Hematopoietic multipotent progenitor cell treated with erythropoietin and hydrocortisone succinate and interleukin-3 and kit ligand, for 6 days (in vitro differentiated cells): ENCODE measurements at places on chromosomes 1 and 21.

DNA sequence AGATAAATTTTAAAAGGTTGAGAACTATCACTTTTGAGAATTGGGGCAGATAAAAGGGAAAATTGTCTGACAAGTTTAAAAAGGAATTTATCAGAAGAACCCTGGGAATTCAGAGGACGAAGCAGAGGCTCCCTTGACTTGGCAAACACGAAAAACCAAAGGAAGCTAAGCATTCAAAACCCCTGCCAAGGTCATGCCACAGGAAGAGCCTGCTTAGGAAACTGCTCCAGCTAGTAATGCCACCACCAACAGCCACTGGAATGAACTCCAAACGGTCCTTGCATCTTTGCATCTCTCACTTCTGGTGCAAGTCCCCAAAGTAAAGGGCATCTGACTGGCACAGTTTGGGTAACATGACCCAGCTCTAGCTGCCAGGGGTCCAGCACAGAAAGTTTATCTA lies 7.2 kb downstream of the GPBP1L1 start:
- DNase-seq, result no peak

- no peak for DNase-seq
Observed at GRCh38 chr1:33893147-33893830, 29.4 kb downstream of the HMGB4 start.

DNA sequence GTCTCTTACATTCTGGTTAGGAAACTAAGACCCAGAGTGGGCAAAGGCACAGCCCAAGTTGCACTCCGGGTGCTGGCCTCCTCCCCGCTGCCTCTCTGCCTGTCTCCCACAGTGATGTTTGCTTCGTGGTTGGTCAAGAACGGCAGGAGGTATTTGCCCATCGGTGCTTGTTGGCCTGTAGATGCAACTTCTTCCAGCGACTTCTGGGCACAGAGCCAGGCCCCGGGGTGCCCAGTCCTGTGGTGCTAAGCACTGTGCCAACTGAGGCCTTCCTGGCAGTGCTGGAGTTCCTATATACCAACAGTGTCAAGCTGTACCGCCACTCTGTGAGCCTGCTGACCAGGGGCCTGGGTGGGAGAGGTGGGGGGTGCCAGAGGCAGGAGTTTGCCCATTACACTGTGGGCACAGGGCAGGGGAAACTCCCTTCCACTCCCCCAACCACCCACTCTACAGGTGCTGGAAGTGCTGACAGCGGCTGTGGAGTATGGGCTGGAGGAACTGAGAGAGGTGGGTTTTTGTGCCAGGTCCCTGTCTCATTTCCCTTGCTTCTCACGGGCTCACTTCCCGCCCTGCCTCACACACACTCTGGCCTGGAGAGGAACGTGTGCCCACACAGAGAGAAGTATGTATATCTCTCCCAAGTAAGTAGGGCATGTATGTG lies 1.9 kb downstream of the BTBD19 start:
- DNase-seq, result peak; percentile 56

- DNase-seq, result peak; percentile 71
Observed at GRCh38 chr1:169484683-169485430, 887 bp downstream of the SLC19A2 start.

DNA sequence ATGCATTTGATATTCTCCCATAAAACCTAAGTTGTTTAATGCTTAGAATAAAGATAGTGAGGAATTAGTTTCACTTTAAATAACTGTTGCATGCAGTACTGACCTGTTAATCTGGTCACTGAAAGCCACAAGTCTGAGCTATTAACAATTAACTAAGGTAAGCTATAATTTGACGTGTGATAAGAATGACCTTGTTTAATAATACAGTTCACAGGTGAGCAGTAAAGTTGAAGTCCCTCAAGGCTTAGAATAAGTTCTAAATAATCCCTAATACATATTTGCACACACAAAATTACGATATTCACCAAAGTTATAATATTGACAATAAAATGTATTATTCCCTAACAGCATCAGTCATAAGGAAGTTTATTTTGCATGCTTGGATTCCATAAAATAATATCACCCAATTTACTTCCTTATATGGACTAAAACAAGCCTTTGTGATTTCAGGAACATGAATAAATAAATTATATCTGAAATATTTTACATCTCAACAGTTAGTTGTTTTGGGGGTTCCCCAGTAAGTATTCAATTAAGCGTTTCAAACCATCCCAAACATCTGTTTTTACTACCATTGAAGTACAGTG lies 70.6 kb upstream of the CHRM3 start:
- DNase-seq, result no peak

DNA sequence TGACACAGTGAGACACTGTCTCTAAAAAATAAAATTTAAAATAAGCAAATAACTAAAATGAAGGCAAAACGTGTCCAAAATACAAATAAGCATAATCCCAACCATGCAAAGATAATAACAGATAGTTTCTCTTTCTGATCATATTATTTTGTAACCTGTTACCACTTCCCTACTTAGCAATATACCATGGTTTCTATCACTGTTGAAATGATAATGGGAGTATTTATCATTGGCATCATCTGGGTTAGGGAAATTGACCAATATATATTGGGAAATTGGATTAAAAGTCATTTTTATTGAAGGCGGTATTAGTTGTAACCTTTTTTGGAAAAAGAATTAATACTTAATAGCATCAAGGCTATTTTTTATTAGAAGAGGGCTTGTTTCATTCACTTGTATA lies 47.0 kb downstream of the USP25 start:
- DNase-seq, result peak; percentile 21

GRCh38 chr1:154745286-154745731 lies 124.8 kb downstream of the KCNN3 start:
- DNase-seq, result no peak

DNA sequence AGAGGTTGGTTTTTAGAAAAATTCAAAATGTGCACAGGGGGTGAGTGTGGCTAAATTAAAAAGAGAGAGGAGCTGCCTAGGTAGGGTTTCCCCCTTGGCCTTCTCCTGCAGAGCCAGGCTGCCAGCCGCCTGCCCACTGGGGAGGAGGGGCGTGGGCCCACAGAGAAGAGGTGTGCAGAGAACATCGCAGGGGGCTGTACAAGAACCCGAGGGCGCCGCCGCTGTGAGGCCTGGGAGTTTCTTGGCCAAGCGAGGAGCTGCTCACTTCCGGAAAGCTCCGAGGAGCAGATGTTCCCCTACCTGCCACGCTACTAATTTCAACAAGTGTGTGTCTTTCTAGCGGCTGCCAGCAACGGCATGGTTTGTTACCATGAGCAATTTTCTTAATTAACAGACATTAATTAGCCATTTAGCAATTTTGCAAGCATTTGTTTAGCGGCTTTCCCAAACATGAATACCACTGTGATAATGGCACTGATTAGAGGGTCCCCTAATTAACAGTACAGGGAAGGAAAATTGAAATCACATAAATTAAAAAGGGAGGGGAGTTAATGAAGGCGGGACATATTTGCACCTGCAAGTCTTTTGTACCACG lies 59.7 kb downstream of the MRPL37 start:
- no peak for DNase-seq

DNA sequence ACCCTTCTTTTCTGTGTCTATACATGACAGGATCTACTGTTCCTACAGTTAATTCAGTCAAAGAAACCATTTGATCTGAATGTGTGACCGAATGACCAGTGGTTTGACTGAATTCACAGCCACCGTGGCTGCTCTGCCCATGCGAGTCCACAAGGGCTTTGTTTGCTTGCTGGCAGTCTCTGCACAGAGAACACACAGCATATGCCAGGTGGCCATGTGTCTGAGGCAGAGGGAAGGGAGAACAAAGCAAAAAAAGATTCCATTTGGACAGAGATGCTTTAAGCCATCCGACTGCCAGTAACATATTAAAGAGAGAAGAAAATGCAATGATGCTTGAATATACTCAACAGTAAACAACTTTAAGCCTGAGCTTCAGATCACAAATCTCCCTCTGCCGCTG lies 737.8 kb upstream of the CXADR start:
- DNase-seq, result no peak

- DNase-seq, result no peak
Observed at GRCh38 chr1:112317611-112318062, 78.4 kb upstream of the CTTNBP2NL start.

DNA sequence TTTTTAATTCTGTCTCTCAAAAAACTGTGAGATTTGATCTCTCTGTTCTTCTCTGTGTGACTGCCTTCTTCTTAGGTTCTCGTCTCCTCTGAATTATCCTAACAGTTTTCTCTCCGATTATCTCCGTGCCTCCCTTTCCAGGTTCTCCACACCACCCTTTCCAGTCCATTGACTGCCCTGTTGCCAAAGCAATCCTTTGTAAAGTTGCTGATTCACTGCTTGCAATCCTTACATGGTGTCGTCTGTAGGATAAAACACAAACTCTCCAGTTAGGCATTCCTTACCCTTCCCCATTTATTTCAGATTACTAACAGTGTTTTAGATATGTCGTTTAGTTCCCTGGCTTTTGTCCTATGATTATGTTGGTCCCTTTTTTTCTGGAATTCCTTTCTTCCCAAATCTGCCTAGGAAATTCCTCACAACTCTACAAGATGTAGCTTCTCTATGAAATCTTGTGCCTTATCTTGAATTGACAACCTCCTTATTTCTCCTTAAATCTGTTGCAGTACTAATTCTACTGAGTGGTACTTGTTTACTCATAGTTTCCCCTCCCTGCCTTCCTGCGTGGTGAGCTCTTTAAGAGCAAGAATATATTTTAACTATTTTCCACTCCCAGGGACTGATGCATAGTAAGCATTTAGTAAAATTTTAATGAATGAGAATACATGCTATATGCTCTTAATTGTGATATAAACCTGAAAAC lies 22.3 kb downstream of the RCOR3 start:
- no peak for DNase-seq

DNA sequence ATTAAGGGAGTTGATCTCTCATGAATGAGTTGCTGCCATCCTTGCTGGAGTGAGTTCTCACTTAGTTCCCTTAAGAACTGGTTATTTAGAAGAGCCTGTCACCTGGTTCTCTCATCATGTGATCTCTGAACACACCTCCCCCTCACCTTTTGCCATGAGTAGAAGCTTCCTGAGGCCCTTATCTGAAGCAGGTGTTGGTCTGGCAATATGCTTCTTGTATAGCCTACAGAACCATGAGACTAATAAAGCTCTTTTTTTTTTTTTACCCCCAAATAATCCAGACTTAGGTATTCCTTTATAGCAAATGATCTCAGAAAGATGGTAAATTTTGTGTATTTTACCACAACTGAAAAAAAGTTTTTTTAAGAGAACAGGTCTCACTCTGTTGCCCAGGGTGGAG lies 158.0 kb downstream of the EIF4G3 start:
- DNase-seq, result no peak

GRCh38 chr1:205444931-205445645 lies 10.8 kb downstream of the BLACAT1 start:
- DNase-seq, result no peak

DNA sequence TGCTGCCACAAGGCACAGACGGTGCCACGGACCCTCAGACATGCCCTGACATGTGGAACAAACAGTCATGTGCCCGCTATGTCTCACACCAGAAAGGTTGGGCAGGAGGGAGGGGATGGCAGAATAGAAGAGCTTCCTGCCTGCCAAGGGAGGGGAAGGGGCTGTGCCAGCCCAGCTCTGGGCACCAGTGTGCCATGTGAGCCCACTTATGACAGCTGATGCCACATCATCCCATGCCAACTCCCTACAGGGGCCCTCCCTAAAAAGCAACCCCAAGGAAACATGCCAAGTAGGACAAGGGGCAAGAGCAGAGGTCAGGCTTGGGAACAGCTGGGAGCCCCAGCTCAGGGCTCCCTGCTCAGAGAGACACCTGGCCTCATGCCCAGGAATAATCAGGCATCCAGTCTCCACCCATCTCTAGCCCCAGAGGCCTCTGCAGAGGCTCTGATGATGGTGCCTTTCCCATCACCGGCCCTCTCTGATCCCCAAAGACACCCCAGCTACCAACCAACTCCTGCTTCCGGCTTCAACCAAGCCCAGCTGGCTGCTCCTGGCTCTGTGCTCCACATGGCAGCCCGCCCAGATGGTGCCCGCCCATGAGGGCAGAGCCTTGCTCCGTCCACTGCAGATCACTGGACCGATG lies 10.3 kb downstream of the ADGRB2 start:
- DNase-seq, result peak; percentile 43

GRCh38 chr1:88029142-88029541 lies 654.9 kb upstream of the PKN2 start:
- DNase-seq, result peak; percentile 7

DNA sequence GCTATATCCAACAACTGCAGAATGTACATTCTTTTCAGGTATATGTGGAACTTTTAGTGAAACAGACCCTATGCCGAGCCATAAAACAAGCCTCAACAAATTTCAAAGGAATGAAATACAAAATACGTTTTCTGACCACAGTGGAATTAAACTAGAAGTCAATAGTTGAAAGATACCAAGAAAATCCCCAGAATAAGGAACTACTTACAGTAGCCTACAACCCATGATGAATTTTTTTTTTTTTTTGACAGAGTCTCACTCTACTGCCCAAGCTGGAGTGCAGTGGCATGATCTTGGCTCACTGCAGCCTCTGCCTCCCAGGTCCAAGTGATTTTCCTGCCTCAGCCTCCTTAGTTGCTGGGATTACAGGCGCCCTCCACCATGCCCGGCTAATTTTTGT lies 83.4 kb downstream of the RUNX3 start:
- DNase-seq, result peak; percentile 22

- DNase-seq, result no peak
Observed at GRCh38 chr21:29092102-29092959, 18.9 kb upstream of the CCT8 start.

DNA sequence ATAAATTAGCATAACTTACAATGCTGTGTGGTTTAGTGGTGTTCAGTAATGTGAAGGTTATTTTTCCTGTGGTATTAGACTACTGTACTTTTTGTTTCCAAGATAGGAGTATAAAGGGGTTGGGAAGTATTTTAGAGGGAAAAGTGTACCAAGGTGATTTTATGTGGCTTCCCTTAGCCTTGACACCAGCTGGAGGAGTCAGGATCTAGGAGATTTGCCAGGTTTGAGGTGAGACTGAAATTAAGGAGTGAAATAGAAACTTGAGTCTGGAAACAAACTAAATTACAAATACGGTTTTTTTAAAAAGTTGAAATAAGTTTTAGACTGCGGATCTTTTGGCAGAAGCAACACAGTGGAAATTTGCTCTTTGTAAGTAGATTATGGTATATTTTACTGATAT lies 32.3 kb downstream of the COG2 start:
- DNase-seq, result no peak

- no peak for DNase-seq
Observed at GRCh38 chr21:38367646-38368045, 110.9 kb downstream of the KCNJ15 start.

DNA sequence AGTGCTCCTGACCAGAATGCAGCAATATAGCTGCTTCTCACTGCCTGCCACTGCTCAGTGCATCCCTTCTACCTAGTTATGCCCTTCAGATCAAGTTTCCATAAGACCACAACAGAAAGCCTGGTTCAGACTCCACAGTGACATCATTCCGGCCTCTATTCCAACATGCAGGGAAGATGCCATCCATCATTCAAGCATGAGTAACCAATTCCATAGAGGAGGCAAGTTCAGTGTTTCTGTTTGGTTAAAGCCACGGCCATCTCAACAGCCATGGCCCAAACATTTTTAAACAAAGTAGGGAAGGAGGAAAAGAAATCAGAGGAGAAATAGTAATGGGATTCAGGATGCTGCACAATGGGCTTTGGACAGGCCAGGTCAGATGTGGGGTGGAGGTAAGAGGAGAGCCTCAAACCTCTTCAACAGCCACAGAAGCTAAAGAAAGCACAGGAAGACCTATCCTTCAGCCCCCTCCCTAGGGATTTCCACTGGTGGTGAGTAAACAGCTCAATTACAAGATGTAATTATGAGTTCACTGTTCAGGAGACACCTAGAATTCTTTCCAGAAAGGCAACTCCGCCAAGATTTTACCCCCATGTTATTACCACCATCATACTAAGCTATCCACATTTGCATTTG lies 484.9 kb downstream of the SETD4 start:
- DNase-seq, result no peak
